Non-pigmented ciliary epithelial cell (primary cell): ENCODE measurements at places on chromosomes 5 and 9.

DNA sequence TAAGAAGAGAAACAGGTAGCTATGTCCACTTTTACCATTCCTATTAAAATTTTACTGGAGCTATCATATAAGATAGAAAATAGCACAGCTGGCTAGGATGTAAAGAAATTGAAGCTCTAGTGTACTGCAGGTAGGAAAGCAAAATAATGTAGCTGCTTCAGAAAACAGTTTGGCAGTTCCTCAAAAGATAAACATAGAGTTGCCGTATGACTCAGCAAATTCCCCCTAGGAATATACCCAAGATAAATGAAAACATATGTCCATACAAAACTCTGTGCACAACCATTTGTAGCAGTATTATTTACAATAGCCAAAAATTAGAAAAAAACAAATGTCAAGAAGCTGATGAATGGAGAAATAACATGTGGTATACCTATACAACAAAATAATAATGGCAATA lies 64.6 kb upstream of the SHISAL2B start:
- peak; percentile 8 for DNase-seq

GRCh38 chr9:132143359-132143758 lies 18.5 kb upstream of the NTNG2 start:
- no peak for DNase-seq

DNA sequence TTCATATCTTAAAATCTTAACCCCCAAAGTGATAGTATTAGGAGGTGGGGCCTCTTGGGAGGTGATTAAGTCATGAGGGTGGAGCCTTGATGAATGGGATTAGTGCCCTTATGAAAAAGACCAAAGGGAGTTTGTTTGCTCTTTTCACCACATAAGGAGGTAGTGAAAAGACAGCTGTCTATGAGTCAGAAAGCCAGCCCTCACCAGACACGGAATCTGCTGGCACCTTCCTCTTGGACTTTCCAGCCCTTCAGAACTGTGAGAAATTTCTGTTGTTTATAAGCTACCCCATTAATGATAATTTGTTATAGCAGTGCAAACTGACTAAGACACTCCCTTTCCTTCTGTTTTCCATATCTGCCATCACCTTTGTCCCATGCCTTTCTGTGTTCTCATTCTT lies 20.8 kb downstream of the IFNB1 start:
- DNase-seq = no peak

DNA sequence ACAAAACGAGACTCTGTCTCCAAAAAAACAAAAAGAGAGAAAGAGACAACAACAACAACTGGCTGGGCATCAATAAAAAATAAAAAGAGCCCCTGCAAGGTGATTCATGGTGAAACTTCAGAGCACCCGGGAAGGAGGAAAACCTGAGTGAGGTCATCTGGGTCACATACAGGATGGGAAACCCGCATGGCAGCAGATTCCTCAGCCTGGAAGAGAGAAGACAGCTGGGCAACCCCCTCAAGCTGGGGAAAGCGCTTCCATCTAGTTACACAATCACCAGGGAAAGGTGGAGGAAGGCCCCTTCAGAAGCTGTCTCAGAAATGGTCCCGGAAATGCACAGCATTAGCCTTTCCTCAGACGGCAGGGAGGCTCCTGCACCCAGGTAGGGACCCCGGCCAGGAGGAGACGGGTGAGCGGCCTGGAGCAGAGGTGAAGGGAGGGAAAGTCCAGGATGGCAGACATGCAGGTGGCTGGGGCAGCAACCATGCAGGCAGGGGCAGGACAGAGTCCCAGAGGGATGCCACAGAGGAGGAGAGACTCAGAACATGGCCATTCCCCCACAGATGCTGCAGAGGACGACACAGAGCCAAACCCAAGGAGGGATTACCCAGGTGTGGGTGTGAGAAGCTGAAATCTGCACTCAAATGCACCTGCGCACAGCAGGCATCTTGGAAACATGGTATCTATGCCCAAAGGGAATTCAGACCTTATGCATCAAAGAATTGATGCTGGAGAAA lies 29.4 kb downstream of the CAMSAP1 start:
- no peak for DNase-seq

DNA sequence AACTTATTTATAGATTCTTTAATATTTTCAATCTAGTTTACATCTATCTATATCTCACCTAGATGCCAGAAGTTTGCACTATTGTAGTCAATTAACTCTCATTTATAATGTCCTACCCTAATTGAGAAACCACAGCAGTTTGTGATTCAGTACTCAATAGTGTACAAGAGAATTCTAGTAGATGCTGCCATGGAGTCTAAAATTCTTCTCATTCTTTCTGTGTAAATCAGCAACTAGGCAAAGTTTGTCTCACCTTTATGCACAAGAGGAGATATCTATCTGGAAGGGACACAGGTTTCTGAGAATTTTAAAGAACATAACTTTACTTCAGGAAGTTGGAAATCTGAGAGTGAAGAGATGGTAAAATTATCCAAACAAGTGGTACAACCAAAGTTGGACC lies 173.0 kb upstream of the FBXL7 start:
- no peak for DNase-seq

- no peak for DNase-seq
Measured at GRCh38 chr5:97075649-97076048, 66.8 kb downstream of the LIX1 start.

GRCh38 chr9:133854765-133855164 lies 116.6 kb upstream of the SARDH start:
- no peak for DNase-seq

GRCh38 chr5:54443270-54443669 lies 12.2 kb upstream of the HSPB3 start:
- DNase-seq = no peak

GRCh38 chr9:737400-738120 lies 103.9 kb upstream of the DMRT1 start:
- DNase-seq = no peak

DNA sequence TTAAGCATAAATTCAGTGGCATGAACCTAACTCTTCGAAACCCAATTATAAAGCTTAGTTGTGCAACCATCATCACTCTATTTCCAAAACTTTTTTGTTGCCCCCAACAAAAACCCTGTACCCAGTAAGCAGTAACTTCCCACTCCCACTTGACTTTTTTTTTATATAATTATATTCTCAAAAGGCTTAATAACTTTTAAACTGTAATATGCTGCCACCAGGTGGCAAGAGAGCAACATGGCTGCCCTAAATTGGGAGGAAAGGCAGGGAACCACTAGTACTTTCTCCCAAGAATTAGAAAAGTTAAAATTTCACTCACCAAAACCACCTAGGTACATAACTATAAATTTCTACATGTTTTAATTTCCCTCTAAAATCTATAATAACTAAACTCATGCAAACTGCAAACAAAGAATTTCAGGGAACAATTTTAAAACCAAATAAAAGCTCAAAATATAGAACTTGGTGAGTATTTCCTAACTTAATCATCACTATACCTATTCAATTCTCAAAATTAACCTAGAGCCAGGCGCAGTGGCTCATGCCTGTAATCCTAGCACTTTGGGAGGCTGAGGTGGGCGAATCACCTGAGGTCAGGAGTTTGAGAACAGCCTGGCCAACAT lies 50.2 kb upstream of the RNF38 start:
- no peak for DNase-seq

DNA sequence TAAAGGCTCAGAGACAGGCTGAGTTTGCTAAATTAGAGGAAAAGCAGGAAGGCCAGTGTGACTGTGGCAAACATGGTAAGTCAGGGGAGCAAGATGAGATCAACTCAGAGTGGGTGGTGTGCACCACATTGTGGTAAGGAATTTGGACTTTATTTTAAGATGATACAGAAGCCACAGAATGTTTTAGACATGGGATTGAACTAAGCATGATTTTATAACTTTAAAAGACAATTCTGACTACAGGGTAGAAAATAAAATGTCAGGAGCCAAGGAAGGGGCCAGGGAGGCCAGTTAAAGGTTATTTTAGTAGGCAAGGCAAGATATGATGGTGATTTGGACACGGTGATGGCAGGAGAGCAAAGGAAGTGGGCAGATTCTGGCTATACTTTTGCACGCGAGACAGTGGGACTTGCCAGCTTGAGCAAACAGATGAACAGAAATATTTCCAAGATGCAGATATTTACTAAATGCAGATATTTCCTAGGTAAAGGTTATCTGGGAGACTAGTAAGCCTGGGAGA lies 53.9 kb downstream of the TSSK1B start:
- no peak for DNase-seq

- peak; percentile 8 for DNase-seq
Measured at GRCh38 chr9:36862206-36863145, 171.6 kb downstream of the PAX5 start.

DNA sequence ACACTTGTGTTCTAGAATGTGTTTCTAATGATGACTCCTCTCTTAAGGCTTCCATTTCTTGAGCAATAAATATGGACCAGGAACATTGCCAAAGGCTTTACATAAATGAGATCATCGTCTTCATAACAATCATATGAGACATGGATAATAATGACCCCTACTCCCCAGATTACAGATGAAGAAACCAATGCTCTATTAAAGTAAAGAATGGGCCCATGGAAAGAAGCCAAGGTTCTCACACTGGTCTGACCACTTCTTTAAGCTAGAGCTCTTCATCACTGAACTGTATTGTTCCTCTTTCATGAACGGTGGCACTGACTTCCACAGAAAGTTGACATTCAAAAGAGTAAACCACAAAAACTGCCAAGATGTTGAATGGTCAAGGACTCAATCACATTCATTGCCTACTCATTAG lies 65.3 kb downstream of the MARCHF3 start:
- peak; percentile 94 for DNase-seq

DNA sequence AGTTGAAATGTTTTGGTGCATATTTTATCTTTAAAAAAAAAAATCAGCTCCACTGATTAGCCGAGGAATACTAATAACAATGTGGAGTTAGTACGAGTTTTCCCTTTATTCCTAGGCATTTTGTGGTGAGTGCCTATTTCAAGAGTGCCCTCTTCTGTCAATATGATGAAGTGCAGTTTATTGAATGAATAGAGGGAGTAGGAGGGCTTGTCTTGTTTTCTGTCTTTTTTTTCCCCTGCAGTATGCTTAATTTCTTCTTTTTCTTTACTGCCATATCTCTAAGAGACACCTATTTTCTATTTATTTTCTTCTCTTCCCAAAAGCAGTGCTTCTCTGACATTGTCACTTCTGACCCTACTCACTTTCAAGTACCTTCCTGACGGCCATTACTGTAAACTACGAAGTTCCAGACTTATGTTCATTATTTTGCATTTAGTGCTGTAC lies 169.6 kb upstream of the PITX1 start:
- no peak for DNase-seq

GRCh38 chr5:126938466-126938865 lies 91.9 kb downstream of the MARCHF3 start:
- DNase-seq = peak; percentile 56

GRCh38 chr9:101498323-101498722 lies 35.3 kb upstream of the RNF20 start:
- DNase-seq = no peak

DNA sequence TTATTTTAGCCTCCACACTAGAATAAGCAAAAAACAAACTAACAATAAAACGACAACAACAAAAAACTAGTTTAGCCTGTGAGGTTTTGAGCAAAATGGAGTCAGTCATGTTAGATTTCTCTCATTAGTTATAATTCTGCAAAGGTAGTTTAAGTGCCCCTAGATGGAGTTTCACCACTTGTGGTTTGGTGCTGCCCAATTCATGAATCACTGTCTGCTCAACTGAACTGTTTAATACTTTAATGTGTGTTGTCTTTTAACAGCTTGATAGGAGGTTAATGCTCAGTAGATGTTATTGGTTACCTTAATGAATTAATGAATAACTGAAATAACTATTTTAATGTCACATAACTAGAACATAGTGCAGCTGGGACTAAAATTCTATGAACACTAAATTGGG lies 3.5 kb upstream of the PLAA start:
- no peak for DNase-seq

- no peak for DNase-seq
Measured at GRCh38 chr5:86917117-86917579, 299.4 kb downstream of the COX7C start.

GRCh38 chr9:36207546-36208012 lies 16.9 kb downstream of the CLTA start:
- DNase-seq = no peak

DNA sequence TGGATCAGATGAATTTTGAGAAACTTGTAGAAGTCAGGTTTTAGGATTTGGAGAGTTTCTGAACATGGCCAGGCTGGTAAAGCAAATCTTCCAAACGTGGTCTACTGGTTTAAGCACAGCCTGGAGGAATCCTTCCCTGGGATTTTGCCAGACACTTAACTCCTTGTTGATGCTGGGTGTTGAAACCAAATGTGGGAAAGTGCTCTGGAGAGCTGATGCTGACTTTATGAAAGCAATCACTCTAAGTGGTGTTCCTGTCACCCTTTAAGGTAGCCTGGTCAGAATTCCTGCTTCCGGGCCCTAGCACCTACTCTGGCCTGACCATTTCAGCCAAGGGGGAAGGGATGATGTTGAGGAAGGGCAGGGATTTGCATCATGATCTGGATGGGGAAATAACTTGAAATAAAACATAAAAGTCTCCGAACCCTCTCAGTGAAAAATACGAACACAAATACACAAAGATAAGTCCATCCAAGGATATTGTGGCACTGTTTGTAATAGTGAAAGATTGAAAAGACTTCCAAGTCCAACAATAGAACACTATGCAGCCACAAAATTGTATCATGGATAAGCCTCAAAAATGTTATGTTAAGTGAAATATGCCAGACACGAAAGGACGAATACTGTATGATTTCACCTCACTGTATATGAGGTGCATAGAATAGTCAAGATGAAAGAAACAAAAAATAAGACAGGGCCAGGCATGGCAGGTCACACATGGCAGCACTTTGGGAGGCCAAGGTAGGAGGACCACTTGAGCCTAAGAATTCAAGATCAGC lies 57.7 kb downstream of the PDE6A start:
- DNase-seq = no peak

- DNase-seq = no peak
Measured at GRCh38 chr5:108747111-108747773, 455 bp upstream of the FER start.

DNA sequence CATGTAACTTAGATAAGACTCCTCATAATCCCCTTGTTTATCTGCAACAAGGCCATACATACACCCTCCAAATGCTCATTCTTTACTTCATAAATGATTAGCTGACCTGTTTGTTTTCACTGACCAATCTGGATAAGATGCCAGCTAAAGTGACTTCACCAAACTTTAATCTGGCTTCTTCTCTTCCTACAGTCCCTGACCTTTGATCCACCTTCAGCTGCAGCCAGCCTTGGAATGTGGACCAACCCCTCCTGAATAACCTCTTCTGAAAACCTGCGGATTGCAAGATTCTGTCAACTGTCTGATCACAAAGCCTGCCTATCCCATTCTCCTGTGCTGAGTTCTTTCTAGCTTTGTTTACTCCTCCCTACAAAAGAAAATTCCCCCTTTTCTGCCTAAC lies 476.8 kb downstream of the LRRC70 start:
- no peak for DNase-seq

- DNase-seq = no peak
Measured at GRCh38 chr5:170611449-170612090, 107.8 kb downstream of the KCNIP1 start.

GRCh38 chr9:99678566-99678965 lies 143.1 kb upstream of the NR4A3 start:
- DNase-seq = no peak

- no peak for DNase-seq
Measured at GRCh38 chr9:15299374-15299939, 7.6 kb downstream of the TTC39B start.
